ENCODE measurements at places on chromosomes 11 and 22.

- DNase-seq: no peak
Observed at GRCh38 chr22:45491841-45492240, 10.8 kb upstream of the FBLN1 start.

- DNase-seq: no peak
Observed at GRCh38 chr11:75100314-75100713, 3.6 kb upstream of the OR2AT4 start.

DNA sequence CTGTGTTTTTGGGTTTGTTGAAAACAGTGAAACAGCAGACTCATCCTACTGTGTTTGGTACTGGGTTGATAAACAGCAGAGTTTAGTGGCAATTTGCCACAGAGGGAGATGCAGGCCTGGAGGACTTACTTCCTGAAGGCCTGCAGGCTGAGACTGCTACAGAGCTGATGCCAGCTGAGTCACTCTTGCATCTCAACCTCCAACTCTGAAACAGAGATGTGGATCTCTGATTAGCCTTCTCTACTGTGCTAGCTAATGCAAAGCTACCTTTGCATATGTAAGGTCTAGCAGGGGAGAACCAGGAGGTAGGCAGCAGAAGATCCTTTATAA is 14.3 kb downstream of the ATP5MG start:
- peak; percentile 25 for DNase-seq

DNA sequence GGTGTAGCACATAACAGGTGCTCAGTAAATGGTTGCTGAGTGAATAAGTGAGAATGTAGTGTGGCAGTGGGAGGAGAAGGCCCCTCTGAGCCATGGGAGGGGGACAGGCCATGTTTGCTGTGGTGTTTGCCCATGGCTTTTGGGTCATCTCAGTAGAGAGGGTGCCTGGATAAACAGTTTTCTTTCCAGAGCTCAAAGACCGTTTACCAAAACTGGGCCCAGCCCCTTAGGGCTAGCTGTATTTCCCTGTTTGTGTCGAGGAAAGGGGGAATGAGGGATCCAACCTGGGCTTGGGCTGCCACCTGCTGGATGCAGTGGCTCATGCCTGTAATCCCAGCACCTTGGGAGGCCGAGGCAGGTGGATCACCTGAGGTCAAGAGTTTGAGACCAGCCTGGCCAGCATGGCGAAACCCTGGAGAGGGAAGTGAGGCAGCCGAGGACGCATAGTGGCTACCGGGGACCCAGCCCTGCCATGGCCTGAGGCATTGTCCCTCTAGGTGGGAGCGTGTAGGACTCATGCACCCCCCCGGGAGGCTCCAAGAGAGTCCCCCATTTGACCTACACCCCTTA is 8.7 kb upstream of the LTO1 start:
- DNase-seq: peak; percentile 39

DNA sequence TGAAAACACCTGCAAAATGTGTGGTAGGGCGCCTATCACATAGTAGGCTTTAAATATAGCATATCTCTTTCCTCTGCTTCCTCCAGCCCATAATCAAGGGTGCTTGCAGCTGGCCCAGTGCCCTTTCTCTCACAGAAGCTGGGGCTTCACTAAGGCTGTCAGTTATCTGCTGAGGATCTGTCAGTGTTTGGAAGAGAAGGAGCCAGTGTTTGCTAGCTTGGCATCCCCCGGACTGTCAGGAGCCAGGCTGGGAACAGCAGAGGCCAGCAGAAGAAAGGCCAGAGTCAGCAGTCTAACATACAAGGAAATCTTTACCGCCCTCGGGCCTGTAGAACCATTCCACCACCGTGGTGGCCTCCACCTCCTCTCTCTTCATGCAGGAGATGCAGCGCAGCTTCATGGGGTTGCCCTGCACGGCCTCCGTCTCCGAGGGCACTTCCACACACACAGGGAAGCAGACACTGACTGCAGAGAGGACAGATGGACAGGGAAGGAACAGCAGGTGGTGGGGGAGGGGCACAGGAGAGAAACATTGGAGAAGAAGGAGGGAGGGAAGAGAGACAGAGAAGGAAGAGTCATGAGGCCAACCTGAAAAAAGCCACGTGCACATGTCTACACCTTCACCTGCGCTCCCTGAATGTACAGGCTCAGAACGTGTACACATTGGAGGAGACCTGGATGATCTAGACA is 9.0 kb downstream of the SCN3B start:
- DNase-seq: no peak

- no peak for DNase-seq
Observed at GRCh38 chr22:47802421-47802820, 1040.0 kb downstream of the TBC1D22A start.

DNA sequence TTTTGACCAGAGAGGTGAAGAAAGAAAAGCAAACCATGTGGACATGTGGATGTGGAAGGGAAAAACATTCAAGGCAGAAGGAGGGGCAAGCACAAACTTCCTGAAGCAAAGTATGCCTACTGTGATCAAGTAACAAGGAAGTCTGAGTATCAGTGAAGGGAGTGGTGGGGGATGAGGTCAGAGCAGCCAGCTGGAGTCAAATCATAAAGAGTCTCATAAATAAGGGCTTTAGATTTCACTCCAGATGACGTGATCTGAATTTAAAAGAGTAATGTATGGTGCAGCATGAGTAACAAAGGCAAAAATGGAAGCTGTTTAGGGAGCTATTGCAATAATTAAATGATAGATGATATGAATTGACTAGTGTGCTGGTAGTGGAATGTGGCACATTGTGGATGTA is 665.4 kb upstream of the CCDC90B start:
- no peak for DNase-seq

DNA sequence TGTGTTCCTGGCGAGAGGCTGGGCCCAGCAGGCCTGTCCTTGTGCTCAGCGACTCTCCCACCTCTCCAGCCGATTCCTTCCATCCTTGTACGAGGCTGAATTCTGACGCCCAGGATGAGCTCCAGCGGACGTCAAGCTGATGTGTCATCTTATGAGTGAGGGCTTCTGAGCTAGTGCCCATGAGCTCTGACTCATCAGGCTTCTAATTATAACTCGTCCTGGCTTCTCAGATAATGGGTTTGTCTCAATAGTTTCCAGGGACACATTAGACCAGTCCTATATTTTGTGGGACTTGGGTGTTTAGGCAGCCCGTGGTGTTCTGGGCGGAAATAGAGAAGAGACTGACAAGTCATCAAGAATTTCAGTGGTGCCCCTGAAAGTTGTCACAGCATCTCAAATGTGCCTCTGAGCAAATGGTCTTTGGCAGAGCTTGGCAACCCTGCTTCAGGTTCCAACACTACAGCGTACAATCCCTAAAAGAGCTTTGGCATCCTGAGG is 108.2 kb upstream of the CD44 start:
- peak; percentile 76 for DNase-seq

GRCh38 chr11:79241205-79241851 is 199.5 kb downstream of the TENM4 start:
- no peak for DNase-seq

DNA sequence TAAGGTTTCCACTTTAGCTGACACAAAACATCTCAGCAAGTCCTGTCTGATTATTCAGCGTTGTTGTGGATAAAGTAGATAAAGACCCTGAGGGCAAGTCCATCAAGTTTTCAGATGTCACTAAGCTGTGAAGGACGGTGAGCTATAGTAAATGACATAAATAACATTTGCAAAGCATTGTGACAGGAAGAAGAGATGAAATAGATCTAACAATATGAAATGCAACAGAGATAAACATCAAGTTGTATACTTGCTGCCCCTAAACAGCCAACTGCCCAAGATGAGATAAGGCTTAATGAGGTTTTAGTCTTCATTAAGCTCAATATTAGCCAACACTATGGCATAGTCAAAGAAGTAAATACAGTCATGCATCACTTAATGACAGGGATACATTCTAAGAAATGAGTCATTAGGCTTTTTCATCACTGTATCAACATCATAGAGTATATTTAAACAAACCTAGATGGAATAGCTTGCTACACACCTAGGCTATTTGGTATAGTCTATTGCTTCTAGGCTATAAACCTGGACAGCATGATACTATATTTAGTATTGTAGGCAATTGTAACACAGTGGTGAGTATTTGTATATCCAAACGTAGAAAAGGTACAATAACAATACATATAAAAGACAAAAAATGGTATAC is 625.1 kb upstream of the ANO5 start:
- peak; percentile 44 for DNase-seq

- DNase-seq: no peak
Observed at GRCh38 chr22:42562279-42562678, 8.5 kb downstream of the SERHL2 start.

DNA sequence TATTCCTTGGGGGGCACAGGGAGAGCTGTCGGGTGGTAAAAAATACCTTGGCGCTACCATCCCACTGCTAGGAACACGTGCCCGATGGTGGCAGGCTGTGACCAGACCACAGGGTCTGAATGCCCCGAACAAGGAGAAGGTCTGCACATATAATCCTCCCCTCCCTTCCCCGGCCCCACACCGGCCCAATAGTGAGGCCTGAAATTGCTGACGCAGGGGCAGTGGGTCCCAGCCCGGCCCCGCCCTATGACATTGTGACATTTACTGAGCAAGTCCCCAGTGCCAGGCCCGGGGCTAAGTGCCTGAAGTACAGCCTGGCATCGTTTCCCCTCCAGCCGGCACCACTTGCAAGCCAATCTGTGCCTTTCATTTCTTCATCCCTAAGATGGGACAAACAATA is 19.5 kb downstream of the MN1 start:
- DNase-seq: no peak

DNA sequence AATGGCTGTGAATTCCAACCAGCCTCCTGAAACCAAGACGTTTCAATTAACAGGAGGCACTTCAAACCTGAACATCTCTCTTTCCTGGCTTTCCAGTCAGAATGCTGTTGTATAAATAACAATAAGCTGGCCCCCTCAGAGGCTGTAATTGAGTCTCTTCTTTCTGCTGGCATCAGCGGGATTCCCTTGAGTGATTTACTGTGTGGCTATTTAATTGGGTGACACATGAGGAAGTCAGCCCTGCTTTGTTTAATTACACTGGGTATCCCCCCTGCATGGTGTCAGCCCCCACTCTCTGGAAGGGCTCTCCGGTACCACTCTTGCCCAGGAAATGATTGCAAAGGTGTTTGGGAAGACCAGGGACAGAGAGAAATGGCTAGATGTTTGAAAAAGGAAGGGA is 101.6 kb downstream of the NTM start:
- DNase-seq: no peak
